Stimulated activated CD8-positive, alpha-beta memory T cell treated with anti-CD3 and anti-CD28 coated beads, Interleukin-4, amount 100 ng/mL, for 1 hour (primary cell): ENCODE measurements at places on chromosomes 6 and 20.

DNA sequence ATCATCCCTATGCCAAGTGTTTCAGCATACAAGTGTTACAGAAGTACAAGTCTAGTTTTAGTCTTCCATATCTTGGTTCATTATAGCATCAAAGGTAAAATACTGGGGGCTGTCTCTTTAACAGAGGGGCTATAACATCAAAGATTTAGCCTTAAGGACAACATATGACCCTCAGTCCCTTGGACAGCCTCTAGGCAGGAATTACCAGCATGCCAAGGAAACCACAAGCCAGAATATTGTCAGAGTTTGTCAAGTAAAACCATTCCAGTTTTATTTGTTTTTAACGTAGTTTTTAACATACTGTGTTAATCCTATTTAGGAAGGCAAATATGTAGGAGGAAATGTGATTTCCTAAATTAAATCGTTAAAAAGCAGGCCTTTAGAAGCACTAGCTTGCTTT lies 18.6 kb downstream of the ZKSCAN8 start:
- no peak for DNase-seq

GRCh38 chr6:129055796-129056195 lies 172.9 kb downstream of the LAMA2 start:
- DNase-seq: no peak

GRCh38 chr20:3972161-3972560 lies 43.2 kb downstream of the RNF24 start:
- no peak for DNase-seq

GRCh38 chr6:90406957-90407356 lies 110.3 kb upstream of the BACH2 start:
- no peak for DNase-seq

GRCh38 chr6:36784376-36784636 lies 54.9 kb downstream of the CPNE5 start:
- DNase-seq: no peak

DNA sequence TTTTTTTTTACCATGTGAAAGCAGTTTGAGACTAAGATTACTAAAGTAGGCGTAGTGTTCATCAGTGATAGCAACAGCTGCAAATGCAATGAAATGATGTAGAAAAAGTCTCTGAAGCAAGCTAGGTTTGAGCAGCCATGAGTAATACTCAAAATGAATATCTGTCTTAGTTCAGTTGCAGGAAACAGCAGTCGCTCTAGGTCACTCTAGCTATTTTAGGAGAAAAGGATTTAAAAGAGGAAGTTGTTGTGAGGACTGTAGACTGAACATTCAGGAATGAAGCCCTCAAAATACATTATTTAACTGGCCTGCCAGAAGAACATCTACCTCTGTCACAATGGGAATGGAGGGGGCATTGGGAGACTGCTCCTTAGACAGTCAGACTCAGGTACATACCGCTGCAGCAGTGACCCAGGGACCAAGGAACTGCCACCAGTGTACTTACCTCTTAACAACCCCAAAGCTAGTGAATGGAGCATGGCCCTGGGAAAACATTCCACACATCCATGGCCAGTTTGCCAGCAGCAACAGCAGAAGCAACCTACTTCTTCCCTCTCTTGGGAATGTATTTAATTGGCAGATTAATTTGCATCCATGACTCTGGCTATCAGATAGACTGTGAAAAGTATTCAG lies 243.0 kb upstream of the KHDRBS2 start:
- no peak for DNase-seq

DNA sequence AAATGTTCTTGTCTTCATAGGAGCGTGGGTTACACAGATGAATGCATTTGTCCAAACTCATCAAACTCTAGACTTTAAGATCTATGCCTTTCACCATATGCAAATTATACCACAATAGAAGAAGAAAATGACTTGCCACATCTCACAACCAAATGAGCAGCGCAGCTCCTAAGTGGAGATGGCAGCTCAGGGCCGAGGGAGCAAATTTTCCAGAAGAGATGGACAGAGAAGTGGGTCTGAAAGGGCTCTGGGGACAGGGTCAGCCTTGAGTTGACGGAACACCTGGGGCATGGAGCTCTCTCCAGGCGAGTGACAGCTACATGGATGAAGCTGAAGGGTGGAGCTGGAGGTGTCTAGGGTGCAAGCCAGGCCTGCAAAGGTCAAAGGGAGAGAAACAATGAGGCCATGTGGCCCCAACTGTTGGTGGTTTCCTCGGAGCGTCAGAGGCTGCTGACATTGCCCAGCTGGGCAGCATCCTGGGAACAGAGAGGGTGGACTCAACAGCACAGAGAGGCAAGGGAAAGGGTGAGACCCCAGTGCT lies 228.3 kb downstream of the NRN1 start:
- DNase-seq: no peak

GRCh38 chr6:129498950-129499842 lies 210.8 kb downstream of the ARHGAP18 start:
- DNase-seq: no peak

DNA sequence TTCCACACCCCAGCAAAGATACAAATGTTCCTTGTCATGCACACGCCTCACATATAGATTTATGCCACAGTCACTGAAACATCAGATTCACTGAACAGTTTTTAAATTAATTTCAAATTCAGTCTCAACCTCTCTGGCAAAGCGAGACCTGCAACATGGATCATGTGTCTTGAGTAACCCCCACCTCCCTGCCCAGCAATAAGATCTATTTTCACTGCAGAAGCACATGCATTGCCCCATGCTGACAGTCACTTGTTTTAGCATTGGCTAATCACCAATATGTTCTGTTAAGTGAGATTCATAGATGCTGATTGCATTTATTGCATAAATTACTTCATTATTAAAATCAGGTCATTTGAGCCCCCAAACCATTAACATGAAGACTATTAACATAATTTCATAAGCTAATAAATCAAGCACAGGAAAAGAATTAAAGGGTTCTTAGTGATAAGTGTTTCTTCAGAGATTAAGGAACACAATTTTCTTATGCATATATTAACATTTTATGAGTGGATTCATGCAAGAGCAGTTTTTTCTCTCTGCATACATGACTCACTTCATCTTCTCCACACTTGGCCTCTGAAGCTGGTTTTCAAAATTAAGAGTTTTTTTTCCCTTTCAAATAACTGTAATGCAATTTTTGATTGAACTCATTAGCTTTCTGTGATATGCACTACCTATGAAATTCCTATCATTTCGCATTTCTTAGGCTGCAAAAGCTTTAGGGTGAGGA lies 173.2 kb upstream of the SOX4 start:
- no peak for DNase-seq

DNA sequence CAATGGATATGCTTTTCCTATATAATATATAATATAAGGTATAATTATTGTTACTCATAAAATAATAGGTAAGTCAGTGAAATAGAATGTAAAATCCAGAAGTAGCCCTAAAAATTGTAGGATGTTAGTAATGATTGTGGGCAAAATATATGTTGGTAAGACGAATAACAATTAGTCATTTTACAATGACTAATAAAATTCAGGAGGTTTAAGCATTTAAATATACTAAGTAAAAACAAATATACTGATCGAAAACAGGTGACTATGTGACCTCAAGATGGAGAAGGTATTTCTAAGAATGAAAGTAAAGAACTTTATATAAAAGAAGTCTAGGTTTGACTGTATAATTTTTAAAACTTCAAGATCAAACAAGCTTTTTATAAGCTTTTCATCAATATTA lies 28.9 kb downstream of the FUCA2 start:
- DNase-seq: no peak

DNA sequence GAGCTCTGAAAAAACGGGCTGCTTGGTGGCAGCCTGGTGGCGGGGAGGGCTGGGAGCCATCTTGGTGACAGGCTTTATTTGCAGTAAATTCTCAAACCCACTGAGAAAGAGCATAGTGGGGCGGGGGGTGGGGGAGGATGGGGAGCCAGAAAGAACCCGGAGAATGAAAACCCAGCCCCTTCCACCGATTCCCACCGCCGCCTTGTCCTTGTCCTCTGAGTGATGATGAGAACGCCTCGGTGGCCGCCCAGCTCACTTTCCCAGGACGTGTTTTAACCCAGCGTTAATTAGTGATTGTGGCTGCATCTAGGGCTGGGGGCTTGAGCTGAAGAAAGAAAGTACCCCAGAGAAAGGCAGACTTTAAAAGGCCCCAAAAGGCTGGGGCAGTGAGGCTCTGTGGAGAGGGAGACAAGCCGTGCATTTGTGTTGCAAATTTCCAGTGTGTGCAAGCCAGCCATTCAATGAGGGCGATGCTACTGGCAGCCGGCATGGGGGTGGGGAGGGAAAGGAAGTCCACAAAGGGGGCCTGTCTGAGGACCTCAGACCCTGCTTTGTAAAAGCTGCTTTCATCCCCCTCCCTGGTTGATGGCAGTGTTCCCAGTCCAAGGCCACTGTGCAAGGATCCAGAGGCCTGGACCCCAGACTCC lies 6.2 kb upstream of the GHRH start:
- no peak for DNase-seq

DNA sequence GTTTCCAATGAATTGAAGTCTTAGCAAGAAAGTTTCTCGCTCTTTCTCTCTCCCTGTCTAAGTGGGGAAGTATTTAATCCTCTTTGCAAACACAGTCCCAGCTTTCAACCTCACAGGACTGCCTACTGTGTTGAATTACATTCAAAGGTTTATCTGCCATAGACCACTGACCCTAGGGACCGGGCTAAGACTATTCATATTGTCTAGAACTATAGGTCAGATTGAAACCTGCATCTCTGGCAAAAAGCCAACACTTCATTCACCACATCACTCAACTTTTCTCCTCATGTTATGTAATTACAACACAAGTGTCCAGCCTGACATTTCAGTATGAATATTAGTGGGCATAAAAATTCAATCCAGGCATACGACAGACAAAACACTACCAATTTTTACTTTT lies 314.7 kb upstream of the RSPO3 start:
- no peak for DNase-seq

GRCh38 chr6:2158596-2159271 lies 86.7 kb downstream of the GMDS start:
- DNase-seq: no peak

DNA sequence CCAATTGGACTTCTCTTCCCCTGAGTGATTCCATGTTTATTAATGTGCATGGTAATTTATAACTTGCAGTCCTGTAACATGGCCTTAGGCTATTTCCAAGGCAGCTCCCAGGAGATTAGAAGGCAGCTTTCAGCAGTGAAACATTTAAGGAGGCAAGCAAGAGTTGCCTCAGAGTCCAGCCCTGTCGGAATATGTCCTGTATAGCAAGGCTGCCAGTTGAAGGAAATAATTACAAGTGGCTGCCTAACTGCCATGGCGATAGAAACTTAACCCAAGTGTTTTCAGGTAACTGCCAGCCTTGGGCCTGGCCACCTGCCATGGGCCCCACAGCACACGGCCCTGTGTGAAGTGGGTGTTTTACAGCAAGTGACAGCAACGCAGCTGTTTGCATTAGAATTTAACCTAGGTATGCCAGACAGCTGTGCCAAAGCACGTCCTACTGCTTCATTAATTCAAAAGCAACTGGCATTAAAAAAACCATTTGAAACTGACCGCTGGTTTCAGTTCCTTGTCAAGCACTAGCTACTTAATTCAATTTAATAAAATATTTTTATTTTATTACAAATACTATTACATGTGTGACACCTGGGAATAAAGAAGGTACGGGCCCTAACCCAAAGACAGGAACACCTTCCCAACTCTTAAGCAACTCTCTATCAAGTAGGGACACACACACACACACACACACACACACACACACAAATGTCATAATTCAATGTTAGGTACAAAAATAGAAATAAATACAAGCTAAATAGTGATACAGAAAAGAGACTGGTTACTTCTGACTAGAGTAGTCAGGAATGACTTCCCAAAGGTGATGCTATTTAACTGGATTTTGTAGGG lies 151.8 kb upstream of the HEY2 start:
- DNase-seq: no peak

DNA sequence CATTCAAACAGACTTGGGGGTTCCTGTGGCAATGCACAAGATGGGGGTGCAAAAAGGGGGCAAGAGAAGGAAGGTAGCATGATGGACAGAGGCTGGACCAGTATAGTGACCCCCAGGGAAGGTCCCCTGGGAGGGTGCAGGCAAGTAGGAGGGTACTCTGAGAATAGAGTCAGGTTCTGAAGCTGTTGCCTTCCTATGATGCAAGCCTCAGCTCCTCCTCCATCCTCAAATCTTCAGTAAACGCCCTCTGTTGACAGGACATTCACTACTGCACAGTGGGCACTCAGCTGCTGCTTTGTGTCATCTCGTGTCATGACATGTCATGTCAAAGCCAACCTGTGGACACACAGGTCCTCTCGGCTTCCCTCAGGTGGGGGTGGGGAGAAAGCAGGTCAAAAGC lies 5.8 kb upstream of the SDCBP2 start:
- no peak for DNase-seq

DNA sequence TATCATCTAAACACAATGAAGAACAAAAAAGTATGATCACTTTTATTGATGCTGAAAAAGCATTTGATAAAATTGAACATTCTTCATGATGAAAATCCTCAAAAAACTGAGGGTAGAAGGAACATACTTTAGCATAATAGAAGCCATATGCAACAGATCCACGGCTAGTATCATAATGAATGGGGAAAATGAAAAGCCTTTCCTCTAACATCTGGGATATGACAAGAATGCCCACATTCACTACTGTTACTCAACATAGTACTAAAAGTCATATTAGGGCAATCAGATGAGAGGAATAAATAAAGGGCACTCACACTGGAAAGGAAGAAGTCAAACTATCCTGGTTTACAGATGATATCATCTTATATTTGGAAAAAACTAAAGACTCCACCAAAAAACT lies 256.6 kb downstream of the RFPL4B start:
- DNase-seq: no peak

- DNase-seq: no peak
Observed at GRCh38 chr6:90178384-90178855, 118.2 kb downstream of the BACH2 start.

GRCh38 chr20:11890331-11891076 lies 27.2 kb upstream of the BTBD3 start:
- DNase-seq: no peak

DNA sequence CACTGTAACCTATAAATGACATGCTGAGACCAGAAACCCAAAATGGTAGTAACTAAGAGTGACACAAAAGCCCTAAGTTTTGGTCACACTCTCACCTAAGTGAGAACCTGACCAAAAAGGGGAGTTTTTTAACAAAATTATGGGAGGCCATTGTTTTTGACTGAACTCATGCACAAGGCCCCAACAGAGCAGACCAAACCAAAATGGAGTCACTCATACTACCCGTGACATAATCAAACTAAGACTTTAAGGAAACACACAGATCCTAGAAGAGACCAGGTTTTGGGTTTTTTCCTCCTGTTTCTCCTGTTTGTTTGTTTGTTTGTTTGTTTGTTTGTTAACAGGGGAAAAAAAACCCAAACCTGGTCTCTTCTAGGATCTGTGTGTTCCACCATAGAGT lies 49.2 kb upstream of the MRAP2 start:
- DNase-seq: no peak

- no peak for DNase-seq
Observed at GRCh38 chr20:25193843-25194242, 1.7 kb upstream of the ENTPD6 start.

GRCh38 chr6:25485821-25486534 lies 166.0 kb upstream of the SCGN start:
- DNase-seq: no peak
